Tibial nerve (tissue), 4 donors: ENCODE measurements at places on chromosomes 5 and 9.
A peak's percentile ranks its signal among the peaks of the same experiment; 100 is the strongest.

DNA sequence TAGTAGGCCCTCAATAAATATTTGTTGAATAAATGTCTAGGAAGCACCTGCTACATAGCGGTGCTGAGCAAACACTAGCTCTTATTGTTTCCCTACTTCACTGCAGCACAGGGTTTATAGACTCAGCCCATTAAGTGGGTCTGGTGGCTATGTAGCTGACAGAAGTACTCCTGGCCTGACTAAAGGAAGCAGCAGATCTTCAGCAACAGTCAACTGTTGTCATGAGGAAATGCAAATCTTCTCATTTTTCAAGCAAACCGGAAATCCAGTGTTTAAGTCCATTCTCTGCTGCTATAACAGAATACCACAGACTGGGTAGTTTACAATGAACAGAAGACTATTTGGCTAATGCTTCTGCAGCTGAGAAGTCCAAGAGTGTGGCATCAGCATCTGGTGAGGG, 2.8 kb upstream of the TEX10 start:
- DNase-seq, result no peak

GRCh38 chr9:131530546-131530919, 530 bp downstream of the UCK1 start:
- peak; percentile 33 for DNase-seq

- DNase-seq, result no peak
These were observed 14.0 kb downstream of the SLC1A1 start for GRCh38 chr9:4504250-4504649.

DNA sequence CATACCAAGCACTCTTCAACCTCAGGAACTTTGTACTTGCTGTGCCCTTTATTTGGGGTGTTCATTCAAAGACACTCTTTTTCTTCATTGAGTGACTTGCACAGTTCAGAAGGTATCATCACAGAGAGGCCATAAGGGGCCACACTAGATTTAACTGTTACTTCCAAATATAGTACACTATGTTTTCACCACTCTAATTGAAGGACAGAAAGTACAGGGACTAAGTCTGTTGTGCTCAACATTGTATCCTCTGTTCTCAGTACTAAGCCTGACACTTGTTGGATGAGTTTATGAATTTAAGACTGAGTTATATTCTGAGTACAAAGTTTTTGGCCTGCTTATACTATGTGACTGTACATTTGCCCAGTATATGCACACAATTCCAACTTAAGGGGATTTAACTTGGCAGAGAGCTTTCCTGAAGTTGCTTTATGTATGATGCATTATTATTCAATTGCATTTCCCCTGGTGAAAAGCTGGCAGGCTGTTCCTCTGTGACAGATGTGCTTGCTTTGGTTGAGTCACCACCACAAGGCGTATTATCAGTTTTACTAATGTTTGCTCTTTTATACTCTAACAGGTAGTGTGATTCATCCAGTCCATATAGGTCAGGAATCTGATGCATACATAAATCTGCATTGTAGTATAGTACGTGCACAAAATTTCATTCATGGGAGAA, 714.8 kb downstream of the TLR4 start:
- DNase-seq, result no peak

DNA sequence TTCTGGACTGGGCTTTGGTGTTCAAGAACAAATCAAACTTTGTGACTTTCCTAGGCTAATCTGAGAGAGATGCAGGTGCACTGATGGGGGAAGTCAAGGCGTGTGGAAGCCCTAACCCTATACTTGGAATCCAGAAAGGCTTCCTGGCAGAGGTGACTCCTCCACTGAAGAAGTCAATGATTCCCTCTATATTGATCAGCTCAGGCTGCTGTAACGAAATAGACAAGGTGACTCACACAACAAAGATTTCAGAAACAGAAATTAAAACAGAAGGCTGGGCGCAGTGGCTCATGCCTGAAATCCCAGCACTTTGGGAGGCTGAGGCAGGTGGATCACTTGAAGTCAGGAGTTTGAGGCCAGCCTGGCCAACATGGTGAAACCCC, 69.6 kb upstream of the GGTA1 start:
- DNase-seq, result no peak

DNA sequence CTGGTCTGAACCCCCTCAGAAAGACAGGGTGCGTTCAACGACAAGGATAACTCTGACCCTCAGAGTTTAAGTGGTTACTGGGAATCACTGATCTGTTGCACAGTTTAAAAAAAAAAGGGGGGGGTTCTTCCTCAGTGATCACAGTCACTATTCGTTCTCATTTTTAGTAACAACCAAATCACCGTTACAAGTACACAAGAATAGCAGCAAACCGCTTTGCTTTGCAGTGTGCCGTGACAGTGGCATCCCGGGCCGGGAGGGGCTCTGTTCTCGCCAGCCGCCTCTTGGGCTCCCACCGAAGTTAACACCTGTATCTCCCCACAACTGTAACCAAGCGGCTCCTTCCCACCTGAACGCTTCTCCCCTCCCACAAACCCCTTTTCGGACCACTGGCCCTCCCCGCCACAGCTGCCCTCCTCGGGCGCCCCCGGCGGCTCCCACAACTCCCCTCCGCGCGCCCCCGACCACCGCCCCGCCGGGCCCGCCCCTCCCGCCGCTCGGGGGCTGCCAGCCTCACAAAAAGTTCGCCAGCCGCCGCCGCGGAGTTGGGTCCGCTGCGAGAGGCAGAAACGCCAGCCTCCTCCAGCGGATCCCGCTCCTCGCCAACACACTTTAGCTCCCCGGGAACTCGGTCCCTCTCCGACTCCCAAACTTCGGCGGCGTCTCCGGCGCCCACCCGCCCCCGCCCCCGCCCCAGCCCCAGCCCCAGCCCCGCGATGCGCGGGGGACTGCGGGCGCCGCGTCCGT, 1.2 kb downstream of the SSBP2 start:
- no peak for DNase-seq

DNA sequence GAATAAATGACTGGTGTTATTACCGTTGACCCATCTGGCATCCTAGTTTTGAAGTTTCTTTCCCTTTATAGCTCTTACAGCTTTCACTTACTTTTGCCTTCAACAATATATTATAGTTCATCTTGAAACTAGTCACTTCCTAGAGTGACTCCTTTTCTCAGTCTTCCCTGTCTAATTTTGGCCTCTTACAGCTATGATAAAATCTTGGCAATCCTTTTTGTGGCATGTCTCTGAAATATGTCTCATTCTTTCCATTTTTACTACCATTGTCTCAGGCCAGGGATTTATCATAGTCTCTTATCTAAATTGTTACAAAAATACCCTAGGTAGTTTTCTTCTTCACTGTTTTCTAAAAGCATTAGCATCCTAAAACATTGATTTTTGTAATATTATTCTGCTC, 621.3 kb upstream of the ZNF608 start:
- DNase-seq, result no peak

GRCh38 chr9:96646081-96646991, 8.8 kb downstream of the PRXL2C start:
- no peak for DNase-seq

GRCh38 chr5:106680330-106680729, 990.4 kb downstream of the EFNA5 start:
- DNase-seq, result no peak

DNA sequence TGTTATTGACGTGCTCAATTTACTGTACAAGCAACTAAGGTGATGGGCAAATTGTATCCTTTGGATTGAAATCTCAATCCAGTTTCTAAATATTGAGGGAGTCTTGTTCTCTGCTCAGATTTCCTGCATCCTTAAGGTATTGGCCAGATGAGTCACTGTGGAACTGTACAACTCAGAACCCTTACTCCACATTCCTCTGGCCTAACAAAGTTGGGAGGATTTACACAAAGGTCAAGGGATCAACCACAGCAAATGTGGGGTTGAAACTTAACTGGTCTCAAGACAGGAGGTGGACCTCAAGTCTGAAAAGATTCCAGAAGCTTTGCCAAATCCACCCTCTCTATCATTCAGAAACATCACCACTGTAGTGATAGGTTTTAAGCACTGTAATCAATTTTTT, 81.5 kb upstream of the AGXT2 start:
- no peak for DNase-seq

DNA sequence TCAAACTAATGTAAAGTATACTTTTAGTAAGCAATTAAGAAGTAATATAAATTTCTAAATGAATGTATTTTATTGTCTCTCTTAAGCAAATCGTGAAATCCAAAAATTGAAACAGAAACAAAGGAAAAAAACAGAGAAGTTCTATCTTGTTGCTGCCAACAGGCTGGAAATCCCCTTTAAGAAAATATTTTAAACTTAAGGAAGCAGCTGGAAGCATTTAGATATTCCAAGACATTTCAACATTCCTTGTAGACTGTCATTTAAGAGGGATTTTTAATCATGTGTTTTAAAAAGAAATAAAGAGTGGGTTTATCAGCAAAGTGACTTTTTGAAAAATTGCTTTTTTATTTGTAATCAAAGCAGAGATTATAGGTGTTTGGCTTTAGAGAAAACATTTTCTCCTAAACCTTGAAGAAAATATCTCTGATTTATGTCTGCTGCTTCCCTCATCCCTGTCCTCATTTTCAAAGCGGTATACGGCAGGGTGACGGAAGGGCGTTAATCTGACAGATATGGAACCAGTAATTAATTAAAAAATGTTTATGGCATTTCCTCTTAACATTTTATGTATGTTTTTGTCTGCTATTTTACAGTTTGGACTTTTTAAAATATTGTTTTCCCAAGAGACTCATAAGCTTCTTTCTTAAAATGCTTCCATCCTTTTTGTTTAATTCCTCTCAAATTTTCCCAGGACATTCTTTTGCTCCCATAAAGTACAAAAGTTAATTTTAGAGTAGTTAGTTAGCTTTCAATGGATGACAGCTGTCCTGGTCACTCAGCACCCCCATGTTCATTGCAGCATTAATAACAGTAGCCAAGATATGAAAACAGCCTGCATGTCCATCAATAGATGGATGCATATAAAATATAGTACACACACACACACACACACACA, 245.6 kb downstream of the LURAP1L start:
- no peak for DNase-seq

DNA sequence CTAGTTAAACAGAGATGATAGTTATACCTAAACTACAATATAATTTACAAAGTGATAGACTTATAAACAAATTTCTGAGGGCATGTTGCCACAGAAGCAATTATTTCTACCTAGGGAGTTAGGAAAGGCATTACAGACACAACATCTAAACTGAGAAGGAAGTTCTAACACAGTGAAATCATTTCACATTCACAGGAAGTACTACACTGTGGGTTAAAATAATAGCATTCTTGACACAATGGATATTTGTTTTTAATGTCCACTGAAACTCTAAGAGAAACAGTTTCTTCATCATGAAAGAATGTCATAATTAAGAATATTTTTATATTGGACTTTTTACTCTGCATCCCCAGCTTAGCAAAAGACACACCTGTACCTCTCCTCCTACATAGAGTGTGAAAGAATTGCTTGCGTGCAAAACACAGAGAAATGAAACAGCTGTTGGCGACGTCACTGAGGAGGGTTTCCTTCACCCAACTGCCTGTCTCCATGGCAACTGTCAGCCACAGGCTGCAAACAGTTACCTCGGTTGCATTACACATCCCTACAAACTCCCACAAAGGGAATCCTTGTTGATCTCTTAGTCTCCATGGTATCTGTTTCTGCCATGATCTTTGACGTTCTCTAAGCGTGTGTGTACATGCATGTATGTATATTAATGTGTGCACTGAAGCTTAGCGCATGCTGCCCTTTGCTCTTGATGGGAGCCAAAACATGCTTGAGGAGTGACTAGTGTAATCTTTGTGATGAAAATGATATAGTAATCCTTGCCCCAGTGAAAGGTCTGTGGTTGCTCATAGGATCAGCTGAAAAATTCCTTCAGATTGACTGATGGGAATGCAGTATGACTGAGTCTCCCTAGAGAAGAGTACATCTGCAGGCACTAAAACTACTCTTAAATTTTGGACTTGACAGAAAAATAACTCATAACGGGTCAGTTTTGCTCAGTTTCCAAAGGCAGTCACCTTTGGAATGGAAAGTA, 168.5 kb downstream of the ACTL7B start:
- DNase-seq, result no peak

DNA sequence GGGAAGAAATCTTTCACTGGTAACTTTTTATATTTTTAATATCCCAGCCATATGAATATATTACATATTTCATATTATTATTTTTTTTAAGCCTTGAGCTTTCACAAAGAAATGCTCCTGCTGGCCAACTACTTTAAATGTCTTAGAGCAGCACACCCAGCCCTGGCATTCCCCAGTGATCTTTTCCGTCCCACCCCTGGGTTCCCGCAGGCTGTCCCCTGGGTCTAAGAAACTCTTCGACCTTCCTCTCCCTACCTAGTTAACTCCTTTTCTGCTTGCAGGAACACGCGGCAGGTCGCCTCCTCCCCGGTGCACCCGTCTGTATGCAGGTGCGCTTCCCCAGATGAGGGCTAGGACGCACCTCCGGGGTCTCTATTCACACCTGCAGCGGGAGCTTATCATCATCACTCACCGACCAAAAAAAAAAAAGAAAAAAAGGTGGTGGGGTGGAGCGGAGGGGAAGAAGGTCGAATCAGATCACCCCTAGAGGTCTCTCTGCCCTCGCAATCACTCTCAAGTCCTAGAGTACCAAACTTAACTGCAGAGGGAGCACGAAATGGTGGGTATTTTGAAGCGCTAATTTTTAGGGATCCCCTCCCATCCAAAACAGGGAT, 696 bp downstream of the ZFP62 start:
- no peak for DNase-seq

DNA sequence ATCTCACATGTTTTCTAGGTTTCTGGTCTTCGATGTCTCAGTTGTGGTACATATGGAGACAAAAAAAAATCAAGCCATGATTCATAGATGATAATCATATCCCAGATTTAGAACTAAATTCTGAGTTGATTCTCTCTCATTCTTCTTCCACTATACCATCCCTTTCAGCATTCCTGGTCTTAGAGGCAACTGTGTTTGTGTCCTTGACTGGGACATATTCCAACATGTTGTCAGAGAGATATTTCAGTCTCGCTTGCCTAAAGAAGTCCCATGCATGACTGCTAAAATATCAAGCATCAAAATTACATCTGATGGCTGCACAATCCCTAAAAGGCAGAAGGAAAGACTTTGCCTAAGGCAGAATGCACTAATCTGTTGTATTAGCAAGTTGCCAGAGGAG, 236.6 kb downstream of the PSAT1 start:
- DNase-seq, result no peak

GRCh38 chr5:139137697-139138096, 60.5 kb downstream of the SIL1 start:
- DNase-seq, result no peak

DNA sequence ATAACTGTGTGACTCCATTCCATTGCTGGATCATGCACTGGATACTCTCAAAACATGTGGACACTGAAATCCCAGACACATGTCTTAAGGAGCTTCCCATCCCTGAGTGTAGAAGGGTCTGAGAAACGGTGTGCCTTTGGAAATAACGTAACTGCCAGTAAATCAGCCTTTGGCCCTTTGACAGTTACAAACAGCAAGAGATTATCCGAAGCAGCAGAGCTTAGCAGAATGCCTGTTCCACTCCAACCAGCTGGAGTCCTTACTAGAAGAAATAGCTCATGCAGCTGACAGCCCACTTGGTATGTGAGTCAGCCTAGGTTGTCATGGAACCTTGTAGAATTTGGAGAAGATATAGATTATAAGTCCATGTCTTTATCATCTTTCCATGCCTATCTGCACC, 7.0 kb downstream of the TMEM252 start:
- no peak for DNase-seq
